ENCODE measurements at places on chromosomes 11 and 22.
A peak's percentile ranks its signal among the peaks of the same experiment; 100 is the strongest.

- DNase-seq: no peak
Observed at GRCh38 chr11:69083531-69084247, 35.0 kb downstream of the TPCN2 start.

GRCh38 chr11:64846998-64847666 is 2.7 kb upstream of the CDC42BPG start:
- DNase-seq: peak; percentile 93

DNA sequence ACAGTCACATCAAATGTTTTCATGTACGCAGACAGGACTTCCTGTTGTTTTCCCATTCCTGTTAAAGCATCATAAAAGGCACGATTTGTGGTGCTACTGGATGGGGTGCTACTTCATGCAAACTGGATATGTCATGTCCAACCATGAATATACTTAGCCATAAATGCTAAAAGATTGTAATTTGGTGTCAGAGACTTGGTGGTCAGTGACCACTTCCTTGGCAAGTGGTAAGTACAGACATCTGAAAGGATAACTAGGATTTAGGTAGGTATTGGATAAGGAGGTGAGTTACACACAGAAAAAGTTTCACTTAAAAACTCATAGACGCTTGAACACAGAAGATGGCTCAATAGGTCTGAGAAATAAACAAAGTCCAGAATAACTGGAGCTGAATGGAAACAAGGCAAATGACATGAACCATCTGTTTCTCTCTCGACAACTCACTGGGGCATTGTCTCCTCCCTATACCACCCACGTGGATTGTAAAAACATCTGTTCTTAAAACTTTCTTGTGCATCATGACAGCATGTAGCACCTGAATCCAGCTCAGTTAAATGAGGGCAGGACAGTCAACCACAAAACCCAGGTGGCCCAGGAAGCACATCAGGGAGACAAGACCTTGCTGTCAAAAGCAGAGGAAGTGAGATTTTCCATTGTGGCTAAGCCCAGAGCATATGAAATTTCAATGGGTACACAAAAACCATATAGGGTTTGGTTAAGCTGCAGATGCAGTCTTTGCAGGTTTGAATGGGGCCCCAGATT is 22.1 kb upstream of the IGLL5 start:
- no peak for DNase-seq

- DNase-seq: peak; percentile 77
Observed at GRCh38 chr11:125170001-125170509, 5.5 kb downstream of the PKNOX2 start.

DNA sequence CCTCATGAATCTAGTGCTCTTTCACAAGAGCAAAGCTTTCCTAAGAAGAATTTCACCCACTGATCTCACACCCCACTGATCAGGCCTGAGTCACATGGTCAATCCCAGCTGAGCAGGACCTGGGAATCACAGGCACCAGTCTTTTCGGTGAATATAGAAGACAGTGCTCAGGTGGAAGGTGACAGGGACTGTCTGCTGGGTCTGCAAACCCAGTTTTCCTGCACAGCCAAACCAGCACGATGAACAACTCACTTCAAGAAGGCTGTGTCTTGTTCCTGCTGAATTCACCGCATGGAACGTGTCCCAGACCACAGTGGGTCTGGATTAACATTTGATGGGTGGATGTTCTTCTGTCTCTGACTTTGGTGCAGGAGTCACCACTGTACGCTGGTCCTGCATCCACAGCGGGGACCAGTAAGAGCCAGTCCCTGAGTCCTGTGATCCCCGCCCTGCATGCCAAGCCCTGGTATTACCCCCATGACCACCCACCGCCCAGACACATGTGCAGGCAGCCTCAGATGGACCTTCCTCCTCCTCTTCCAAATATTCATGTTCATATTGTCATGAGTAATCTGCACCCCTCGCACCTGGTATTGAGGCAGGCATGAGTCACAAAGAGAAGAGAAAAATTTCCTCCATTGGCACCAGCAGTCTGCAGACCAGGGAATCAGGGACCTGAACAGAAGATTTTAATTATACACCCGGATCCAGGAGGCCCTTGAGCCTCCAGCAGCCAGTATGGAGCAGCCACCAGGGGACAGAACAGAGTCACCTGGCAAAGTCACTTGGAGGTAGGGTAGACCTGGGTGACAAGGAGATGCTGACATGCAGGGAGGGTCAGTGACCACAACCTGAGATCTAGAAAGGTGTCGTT is 8.6 kb upstream of the IGLL5 start:
- DNase-seq: no peak

GRCh38 chr22:17540481-17540880 is 22.8 kb upstream of the SLC25A18 start:
- DNase-seq: no peak

GRCh38 chr11:94171693-94172440 is 43.2 kb downstream of the PANX1 start:
- peak; percentile 81 for DNase-seq

GRCh38 chr11:18313965-18314763 is 7.8 kb downstream of the HPS5 start:
- DNase-seq: no peak

GRCh38 chr11:119489087-119489486 is 66.1 kb upstream of the THY1 start:
- DNase-seq: no peak

DNA sequence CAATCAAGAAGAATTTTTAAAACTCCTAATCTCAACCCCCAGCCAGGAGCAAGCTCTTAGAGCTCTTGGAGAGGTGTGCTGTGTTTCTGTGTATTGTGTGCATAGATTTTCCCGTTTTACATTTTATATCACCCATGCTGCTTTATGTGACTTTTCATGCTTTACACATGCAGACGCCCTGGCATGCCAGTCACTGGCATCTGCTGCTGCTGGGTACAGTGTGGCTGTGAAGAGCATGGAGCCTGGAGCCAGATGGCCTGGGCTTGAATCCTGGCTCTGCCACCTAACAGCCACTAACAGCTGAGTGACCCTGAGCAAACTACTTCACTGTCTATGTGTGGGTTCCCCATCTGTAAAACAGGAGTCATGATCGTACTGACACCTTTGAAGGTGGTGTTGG is 23.1 kb downstream of the POLR3H start:
- DNase-seq: peak; percentile 66

DNA sequence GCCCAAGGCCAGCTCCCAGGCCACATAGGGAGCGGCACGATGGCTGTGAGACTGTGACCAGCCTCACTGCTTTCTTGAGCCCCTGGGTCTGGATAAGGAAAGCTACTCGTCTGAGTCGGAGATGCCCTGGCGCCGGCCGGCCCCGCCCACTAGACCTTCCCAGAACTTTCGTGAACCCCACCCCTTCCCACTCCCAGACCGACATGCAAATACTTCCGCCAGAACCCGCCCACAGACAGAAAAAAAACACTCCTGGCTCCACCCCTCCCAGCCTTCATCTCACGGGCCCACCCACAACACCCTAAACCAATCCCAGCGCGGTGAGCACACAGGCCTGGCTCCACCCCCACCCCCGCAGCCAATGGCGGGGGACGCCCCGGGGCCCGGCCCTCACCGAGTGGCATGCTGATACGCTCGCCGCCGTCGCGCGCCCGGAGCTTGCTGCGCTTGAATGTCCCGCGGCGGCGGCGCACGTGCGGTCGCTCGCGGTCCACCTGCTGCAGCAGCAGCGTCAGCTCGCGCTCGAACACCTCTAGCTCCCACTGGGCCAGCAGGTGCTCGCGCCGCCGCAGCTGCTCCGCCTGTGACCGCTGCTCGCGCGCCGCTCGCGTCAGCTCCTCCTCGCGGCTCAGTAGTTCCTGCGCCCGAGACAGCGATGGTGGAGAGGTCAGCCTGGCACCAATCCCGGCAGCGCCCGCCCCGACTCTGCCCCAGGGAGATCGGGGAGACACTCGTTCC is 7.0 kb downstream of the MAP3K11 start:
- peak; percentile 98 for DNase-seq

DNA sequence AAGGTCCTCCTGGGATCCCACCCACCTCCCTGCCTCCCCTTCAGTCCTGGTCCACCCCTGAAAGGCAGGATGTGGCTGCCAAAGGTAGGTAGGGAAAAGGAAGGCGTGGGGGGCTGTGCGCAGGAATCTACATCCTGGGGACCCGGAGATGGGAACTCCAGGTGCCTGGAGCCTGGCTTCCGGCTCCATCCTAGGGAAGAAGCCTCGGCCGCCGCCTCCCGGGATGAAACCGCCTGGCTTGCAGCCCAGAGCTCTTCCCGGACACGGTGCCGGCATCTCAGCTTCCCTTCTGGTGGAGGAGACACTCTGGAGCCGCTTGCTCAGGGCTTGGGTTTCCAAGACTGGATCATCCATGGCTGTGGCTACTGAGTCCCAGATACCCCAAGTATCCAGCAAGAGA is 33.3 kb upstream of the PDGFB start:
- peak; percentile 84 for DNase-seq

DNA sequence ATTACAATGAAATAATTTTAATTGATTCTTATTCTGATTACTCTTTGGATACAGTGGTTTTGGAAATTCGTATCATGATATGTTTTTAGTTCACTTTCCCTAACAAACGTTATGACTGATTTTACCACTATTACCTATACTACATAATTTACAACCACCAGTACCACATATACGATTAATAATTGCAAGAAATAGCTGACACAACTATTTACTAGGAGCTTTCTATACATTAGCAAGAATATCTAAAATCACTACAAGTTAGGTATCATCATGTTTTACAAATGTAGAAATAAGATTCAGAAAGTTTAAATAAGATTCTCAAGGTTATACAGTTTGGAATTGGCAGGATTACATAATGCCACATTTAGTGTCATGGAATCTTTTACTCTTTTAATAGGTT is 1401.1 kb upstream of the RAG2 start:
- DNase-seq: no peak

GRCh38 chr11:63845303-63845702 is 6.4 kb downstream of the MARK2 start:
- no peak for DNase-seq

DNA sequence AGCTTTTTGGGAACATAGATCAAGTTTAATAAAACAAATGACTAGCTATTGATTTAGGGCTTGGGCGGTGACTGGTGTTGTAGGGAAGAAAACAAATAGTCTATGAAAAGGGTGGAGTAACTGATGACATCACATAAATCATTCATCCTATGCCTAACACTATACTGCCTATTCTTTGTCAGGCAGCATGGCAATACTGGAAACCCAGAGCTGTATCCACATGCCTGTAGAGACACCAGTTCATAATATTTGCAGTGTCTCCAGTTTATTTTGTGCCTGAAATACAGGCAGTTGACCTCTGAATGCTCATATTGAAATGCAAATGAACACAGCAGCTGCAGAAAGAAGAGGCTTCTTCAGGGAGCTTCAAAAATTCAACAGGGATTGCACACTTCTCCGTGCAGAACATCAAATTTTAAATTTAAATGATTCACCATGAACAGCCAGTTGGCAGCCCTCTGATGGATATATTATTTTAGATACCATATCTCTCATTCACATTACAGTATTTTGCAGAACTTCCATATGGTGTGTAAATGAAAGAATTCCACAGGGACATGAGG is 283.1 kb upstream of the CTSC start:
- no peak for DNase-seq

DNA sequence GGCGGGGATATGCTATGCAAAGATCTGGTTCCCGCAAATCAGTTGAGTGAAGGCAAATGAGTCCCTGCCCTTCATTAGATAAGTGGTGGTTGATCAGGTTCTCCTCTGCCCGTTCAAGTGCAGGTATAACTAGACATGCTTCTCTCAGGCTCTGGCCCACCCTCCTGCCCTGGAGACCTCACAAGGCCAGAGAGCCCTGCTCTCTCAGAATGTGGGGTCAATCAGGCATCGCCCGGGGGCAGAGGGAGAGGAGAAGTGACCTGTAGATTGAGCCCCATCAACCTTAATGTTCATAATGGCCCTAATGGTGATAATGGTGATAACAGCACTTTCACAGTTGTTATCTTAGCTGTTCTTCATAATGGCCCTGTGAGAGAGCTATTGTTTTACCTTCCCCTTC is 224.3 kb downstream of the DSCAML1 start:
- DNase-seq: no peak

- peak; percentile 91 for DNase-seq
Observed at GRCh38 chr11:66328302-66329144, 7.7 kb downstream of the RIN1 start.

GRCh38 chr11:96218901-96219300 is 124.1 kb downstream of the MAML2 start:
- no peak for DNase-seq

DNA sequence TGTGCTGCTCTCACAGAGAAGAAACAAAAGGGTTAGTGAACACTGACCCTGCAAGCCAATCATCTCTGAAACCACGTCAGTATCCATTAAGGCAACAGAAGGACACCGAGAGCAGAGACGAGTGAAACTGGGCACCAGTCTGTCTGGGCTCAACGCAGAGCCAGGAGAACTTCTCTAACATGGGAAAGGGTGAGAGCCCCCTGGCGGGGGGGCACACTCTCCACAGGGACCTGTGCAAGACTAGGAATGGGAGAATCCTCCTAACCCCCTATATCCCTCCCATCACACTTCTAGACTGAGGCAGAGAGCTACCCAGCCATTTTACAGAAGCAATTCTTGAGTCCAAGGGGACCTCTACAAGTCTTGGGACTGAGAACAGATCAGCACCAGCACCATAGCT is 285.8 kb downstream of the SOX6 start:
- peak; percentile 27 for DNase-seq

GRCh38 chr11:1659506-1659905 is 29.9 kb downstream of the KRTAP5-5 start:
- DNase-seq: no peak

DNA sequence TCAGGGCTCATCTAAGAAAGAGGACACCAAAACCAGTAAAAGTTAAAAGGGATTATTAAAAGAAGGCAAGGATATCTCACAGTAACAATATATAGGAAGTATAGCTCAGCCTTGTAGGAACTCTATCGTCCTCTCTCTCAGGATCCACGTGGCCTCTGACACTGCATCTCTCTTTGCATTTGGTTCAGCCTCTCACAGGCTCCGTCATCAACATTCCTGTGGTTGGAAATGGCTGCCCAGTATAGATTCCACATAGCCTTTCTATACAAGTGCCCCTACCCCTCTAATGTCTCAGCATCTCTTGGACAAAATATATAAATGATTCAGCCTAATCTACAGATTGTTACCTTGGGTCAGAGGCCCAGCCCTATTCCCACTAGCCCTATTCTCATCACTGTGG is 101.3 kb upstream of the DBX1 start:
- no peak for DNase-seq

DNA sequence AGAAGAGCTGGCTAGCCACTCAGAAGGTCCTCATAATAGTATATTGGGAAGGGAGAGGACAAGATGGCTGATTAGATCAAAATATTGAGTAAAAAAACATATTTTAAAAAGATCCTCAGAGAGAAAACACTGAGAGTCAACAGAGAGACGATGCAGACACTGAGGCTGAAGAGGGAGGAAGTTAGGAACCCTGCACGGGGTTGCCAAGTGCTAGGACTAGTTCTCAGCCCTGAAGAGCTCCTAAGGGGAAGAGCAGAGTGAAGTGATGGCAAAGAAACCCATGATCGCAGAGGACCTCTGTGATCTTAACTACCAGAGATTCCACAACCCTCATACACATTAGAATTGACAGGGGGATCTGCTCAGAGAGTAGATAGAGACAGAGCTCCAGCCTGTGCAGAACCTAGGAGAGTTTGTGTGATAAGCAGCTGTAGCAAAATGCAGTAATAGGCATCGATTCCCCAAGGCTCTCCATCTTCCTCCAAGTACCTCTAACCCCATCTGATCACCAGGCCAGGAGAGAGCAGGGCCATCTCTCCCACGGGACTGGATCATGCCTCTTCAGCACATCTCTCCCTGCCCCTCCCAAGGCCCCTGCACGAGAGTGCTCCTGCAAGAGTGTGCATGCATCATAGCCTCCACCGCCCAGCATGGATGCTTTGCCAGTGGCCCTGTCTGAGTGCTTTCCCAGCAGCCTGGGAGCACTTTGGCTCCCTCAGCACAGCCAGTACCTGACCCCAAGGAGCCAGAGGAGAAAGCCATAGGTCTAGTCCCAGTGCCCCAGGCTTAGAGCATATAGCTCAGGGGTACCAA is 41.2 kb upstream of the ARL14EP start:
- no peak for DNase-seq

Measured in right cardiac atrium (tissue), 5 donors.